Fibroblast of skin of right quadriceps (primary cell): ENCODE measurements at places on chromosomes 11 and 22.
A peak's percentile ranks its signal among the peaks of the same experiment; 100 is the strongest.

DNA sequence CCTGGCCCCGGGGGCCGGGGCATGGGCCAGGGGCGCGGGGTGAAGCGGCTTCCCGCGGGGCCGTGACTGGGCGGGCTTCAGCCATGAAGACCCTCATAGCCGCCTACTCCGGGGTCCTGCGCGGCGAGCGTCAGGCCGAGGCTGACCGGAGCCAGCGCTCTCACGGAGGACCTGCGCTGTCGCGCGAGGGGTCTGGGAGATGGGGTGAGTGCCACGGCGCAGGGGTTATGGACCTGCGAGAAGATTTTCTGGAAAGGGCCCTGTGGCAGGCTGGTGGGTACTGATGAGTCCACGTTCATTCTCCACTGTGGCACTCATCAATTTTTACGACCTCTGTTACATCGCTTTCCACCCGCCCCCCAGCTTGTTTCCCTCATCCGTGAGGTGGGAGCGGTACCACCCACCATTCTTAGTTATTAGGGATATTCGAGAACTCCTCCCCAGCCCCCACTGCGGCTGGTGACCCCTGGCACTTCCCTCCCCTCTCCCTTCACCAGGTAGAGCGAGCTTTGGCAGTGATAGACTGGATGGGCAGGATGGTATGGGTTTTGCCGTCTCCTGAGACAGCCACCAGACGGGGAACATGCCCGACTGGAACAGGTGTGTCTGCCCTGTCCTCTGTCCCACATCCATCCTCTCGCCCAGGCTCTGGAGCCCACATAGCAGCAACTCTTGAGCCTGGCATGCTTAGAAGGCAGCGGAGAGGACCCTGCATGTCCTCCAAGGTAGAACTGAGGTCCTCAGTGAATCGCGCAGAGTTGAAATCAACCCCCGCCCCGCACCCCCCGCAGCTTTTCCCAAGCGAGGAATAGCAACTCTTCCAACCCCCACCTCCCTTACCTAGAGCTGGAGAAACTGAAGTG lies 562 bp downstream of the DGAT2 start:
- no peak for DNase-seq

DNA sequence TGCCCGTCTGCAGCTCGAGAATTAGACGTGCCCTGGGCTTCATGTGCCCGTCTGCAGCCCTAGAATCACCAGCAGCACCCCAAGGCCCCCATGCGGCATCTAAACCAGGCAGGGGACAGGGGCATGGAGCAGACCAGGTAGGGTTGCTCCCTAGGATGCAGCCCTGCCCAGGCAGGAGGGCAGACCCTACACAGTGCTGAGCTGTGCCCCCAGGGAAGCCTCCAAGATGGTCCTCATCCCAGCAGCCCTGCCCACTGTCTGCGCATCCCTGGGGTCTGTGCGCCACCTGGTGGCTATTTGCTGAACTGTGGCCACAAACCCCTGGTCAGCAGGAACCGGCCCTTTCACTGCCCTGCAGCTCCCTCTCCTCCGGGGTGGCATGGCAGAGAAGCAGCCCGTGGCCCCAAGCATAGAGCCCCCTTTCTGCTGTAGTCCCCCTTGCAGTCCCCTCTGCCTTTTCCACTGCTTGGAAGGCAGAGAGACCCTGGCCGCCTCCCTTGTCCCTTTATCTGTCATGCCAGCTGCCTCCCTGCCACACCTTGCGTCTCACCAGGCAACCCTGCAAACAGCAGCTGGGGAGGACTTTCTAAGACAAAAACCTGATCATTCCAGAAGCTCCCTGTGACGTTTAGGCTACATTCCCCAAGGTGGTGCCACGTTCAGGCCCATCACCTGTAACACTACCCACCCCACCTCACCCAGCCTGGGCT lies 86.6 kb downstream of the KCNQ1 start:
- DNase-seq, result peak; percentile 25

DNA sequence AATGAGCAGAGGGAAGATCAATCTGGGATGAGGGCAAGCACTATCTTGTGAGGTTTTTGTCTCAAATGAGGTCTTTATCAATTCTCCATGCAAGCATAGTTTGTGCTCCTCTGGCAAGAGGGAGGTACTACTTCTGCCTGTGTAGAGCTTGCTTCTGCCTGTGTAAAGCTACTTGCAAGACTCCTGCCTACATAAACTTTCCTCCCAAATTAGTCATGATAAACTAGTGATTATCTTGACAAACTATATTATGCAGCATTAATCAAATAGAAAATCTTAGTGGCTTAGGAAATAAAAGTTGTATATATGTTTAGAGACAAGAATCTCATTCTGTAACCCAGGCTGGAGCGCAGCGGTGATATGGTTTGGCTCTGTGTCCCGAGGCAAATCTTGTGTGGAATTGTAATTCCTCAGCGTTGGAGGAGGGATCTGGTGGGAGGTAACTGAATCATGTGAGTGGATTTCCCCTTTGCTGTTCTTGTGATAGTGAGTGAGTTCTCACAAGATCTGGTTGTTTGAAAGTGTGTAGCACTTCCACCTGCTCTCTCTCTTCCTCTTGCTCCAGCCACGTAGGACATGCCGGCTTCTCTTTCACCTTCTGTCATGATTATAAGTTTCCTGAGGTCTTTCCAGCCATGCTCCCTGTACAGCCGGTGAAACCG lies 8.0 kb upstream of the MMP10 start:
- DNase-seq, result no peak

DNA sequence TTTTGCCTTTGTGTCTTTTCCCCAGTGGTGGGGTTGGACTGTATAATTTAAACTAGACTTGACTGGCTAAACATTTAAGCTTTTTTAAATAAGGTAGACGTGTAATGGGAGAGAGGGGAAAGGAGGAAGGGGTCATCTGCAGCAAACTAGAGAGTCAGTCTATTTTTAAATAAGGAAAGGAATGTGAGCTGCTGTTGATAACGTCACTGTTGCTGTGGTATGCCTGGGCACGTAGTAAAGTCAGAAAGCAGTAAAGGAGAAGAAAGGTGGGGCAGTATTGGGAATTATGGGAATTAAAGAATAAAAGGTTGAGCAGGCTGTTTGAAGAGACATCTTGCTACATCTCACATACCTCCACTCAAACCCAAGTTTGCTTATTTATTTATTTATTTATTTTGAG lies 80.4 kb upstream of the FSHB start:
- DNase-seq, result no peak

DNA sequence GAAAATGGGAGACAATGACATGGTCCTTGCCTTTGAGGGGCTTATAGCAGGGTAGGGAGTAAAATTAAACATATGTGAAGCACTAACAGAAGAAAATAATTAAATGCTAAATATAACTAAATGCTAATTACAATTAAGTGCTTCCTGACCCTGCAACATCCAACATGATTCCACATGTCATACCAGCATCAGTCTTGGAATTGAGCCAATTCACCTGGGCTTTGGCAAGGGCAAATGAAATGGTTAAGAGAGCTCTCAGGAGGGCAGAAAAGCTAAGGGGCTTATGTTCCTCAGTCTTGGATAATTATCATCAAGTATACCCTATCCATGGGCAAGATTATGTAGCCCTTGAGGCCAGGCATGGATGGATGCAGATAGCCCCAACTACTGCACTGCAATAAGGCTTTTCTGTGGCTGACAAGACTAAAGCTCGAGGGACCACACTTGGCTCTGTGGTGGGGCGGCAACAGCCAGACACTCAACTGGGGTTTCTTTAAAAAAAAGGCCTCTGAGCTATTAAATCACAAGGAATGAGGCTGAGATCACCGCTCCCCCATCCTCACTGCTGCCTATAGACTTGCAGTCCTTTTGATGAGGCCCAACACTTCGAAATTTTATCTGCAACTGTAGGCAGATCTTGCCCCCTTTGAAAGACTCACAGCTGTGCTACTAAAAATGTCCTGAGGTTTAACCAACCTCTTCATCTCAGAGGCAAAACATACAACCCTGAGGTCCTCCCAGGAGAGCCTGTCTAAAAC lies 39.0 kb downstream of the IL18BP start:
- DNase-seq, result peak; percentile 38

DNA sequence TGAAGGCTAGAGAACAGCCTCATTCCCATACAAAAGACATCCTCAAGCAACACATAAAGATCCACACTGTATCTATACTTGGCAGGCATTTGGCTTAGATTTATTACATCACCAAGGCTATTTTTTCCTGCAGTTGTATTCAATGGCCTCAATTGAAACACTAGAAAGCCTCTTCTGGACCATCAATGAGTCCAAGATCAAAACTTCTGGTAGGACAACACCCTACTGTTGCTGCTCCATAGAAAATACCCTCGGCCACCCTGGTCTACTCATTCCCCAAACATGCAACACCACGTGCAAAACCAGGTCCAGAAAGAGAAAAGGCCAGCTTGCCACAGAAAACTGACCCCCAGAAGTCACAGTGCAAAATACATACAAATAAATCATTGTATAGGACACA lies 56.9 kb upstream of the CADM1 start:
- no peak for DNase-seq

- no peak for DNase-seq
Observed at GRCh38 chr11:76240161-76240540, 33.8 kb upstream of the WNT11 start.

DNA sequence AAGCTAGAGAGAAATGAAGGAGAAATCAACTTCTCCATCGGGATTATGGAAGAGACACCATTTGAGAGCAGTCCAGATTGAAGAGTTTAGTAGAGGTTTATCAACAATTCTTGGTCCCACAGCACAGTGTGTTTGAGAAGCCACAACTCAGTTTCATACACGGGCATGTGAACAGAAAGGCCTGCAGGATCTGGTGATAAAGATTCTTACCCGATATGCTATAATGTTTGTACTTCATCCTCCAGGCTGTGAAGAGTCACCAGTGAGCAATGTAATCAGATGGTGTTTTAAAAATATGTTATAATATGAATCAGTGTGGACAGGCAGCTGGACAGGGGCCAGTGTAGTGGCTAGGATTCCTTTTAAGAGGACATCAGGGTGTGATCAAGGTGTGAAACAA lies 29.7 kb upstream of the VWA5A start:
- DNase-seq, result no peak

DNA sequence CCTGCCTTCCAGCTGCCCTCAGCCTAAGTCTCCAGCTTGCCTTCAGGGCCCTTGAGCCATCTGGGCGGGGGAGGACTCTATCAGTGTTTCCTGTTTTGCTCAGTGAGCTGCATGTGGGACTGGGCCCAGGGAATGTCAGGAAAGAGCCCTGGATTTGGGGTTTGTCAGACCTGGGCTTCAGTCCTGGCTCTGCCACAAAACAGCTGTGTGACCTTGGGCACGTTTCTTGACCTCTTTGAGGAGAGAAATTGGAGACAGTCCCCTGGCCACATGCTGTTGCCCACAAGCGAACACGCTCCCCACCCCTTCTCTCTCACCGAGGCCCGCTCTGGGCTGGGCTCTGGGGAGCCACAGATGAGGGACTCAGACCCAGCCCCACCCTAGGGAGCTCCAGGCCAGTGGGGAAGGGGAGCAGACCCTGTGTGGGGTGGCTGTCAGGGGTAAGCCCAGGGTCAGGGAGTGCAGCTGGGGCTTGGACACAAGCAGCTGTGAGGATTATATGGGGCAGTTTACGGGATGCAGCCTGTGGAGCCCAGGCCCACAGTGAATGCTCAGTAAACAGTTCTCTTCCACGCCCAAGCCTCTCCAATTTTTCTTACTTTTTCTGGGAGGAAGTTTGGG lies 12.3 kb downstream of the MYO7A start:
- DNase-seq, result no peak

DNA sequence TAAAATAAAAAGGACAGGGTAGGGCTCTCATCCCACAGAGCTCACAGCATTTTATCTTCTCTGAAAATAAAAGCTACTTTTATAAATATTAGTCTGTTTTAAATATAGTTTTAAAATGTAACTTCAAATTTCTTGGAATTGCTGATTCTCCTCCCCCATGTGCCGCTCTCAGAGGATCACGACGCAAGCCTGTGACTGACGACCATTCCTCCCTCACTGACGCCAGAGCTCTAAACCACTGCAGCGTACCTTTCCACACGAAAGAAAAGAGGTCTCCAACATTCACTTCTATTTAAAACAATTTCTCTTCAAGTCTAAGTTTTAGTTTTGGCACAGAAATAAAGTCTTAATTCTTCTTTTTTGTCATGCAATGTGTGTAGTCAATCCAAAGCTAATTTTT lies 9.3 kb downstream of the TOLLIP start:
- no peak for DNase-seq

DNA sequence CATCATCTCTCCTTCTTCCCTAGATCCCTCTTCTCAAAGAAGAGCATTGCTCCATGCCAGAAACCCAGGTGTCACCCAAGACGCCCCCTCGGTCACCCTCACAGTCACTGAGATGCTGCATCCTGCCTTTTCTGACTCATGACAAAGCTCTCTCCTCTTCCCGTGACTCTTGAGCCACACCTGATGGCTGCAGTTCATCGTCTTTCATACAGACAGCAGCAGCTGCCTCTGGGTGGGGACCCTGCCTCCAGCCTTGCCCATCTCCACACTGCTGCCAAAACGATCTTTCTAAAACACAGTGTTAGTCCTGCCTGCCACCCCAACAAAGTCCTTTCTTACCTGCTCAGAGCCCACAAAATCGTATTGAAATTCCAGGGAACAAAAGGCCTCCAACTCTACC lies 44.8 kb downstream of the BUD13 start:
- no peak for DNase-seq

DNA sequence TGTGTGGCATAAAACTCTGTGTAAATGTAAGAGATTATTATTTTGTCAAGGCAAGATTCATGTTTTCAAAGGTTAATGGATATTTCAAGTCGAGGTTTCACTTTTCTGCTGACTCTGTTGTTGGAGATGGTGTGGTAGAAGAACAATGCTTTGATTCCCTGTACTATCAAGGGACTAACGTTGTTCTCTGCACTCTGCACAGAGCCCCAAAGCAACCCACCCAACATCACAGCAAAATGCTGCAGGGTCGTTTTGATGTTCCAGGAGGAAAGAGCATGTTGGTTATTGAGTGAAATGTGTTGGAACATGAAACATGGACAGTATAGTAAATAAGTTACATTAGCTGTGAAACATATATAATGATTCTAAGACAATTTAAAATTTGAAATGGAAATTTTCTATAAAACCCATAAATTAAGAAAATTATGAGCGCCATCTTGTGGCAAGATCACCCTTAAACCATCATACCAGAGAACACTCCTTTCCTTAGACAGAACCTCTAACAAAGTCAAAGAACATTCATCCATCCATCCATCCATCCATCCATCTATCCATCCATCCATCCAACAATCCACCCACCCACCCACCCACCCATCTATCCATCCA lies 164.4 kb upstream of the ZBED5 start:
- no peak for DNase-seq

GRCh38 chr22:27918341-27919221 lies 475 bp downstream of the PITPNB start:
- DNase-seq, result peak; percentile 53

GRCh38 chr11:38582151-38582550 lies 1984.1 kb upstream of the RAG2 start:
- DNase-seq, result peak; percentile 58

DNA sequence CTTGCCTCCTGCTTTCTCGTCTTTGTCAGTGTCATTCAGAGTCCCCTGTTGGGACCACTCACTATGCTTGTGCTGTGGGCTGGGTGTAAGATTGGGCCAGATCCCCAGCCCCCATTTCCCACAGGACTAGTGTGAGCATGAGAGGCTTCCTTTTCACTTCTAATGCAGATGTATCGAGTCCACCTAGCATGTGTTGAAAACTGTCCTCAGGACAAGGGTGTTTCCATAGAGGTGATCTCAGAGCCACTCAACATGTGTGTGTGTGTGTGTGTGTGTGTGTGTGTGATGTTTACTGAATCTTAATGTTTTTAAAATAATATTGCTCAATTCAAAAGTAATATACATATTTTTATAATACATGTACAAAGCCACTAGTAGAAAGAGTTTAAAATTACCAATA lies 11.4 kb upstream of the CD44 start:
- DNase-seq, result no peak

GRCh38 chr11:75925785-75926164 lies 110.8 kb downstream of the UVRAG start:
- DNase-seq, result peak; percentile 8

GRCh38 chr11:72738199-72739141 lies 13.7 kb downstream of the ARAP1 start:
- peak; percentile 27 for DNase-seq
